ENCODE measurements at places on chromosomes 11 and 22.

- peak; percentile 73 for DNase-seq
Observed at GRCh38 chr11:10021563-10021962, 272.5 kb downstream of the SBF2 start.

GRCh38 chr11:65471447-65471891, 27.4 kb upstream of the MALAT1 start:
- DNase-seq, result peak; percentile 84

DNA sequence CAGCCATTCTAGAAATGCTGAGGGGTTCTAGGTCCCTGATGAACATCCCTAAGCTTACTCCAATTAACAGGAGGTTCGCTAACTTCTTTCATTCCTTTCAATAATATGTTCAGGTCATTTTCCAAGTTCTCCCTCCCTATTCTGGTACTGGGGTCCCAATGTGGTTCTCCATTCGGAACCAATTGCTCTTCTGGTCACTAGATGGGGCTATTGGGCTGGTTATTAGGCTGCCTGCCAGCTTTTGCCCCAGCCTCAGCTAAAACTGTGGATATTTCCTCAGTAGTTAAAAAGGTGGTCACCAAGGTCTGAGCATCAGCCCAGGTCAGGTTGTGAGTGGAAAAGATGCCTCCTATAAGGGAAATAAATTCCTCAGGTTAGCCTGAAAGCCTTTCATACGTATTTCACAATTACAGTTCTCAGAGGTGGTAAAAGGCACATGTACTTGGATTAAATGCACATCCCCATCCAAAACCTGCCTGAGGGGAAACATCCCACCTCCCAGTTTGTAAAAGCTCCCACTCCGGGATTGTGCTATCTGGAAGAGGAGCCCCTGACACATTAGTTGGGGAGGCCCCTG, 161.1 kb upstream of the CCDC179 start:
- peak; percentile 61 for DNase-seq

- no peak for DNase-seq
Observed at GRCh38 chr11:20227631-20228030, 67.4 kb upstream of the DBX1 start.

DNA sequence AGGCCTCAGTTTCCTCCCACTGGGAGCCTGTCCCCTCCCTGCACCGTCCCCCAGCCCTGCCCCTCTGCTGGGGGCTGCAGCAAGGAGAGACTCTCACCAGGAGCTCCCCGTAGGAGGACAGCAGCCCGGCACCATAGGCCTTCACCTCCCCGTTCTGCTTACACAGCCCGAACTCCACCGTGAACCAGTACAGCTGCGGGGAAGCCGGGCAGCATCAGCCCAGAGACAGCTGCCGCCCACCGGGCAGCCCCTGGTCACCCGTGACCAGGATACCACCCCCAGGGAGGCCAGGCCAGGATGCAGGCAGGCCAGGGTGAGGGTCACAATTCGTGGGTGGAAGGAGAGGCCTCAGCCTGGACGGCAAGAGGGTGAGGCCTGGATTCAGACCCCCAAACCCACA, 4.6 kb upstream of the INS start:
- DNase-seq, result no peak

- DNase-seq, result no peak
Observed at GRCh38 chr11:20155683-20156279, 4.5 kb downstream of the DBX1 start.

DNA sequence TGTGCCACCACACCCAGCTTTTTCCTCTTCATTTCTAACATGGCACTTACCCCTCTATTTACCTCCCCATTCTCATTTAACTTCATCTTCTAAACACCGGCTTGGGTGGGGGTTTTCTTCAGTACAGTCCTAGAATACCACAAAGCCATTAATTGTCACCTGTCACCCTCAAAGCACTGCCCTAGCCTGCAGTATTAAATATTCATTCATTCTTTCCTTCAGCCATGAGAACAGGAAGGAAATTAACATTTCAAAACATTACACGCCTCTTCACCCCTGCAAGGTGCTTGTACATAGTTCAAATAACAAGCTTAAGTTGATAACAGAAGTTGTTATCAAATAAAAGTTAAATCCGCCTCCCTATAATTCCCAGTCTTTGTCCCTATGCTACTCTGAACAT, 10.7 kb upstream of the VPS37C start:
- no peak for DNase-seq

- peak; percentile 72 for DNase-seq
Observed at GRCh38 chr11:45383224-45383623, 97.1 kb upstream of the SYT13 start.

- no peak for DNase-seq
Observed at GRCh38 chr22:43905681-43906080, 13.9 kb upstream of the PNPLA5 start.

DNA sequence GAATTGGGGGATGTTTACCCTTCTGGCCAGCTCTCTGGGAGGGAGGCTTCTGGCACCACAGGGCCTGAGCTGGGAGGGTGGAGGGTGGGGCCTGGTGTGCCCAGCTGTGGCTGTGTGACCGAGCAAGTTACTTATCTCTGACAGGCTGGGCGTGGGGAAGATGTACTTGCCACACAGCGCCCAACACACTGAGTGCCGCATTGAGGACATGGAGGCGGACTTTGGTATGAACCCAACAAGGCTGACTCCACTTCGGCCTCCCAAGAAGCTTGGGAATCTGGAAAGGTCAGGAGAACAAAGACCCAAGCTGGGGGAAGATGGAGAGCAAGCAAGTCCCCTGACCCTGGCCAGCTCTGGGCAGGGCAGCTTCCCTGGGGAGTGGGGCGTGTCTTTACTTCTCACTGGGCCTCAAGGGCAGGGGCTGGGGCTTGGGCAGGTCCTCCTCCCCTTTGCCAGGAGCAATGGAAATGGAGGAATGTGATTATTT, 2.4 kb upstream of the MGAT3 start:
- DNase-seq, result peak; percentile 97

DNA sequence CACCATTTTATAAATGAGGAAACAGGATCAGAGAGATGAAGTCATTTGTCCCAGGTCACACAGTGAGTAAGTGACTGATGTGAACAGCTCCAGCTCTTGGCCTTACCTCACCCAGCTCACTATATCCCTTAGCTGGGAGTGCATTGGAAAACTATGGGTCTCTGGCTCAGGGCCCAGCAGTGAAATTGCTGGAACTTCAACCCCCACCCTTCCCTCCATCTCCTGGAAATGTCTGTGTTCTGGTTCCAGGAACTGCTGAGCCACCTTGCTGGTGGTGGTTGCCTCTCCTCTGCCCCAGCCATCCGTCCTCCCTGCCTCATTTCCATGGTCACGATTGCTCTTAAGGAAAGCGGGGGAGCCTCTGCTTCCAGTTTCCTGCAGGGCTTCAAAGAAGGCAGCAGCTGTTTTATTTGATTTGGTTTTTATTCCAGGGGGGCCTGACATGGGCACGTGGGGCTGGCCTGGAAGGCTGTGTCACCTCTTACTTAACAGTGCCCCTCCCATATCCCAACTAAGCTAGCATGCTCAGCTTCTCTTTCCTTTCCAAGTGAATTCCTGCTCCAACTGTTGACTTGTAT, 46.2 kb upstream of the CSTF3 start:
- DNase-seq, result no peak

DNA sequence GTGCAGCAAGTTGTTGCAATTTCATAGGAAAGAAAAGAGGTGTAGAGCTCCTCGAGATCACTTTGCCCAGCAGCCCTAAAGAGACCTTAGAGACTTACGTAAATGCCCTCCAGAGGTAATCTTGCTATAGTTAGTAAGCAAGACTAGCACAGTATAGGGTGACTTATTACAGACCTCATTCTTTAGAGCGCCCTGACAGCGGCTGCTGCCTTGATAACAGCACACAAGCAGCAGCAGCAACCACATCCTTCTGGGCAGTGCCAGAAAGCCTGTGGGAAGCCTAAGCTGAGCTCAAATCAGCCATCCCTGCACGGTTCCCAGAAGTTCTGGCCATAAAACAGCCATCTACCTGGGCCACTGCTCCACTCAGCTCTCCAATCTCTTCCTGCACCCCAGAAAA, 22.6 kb upstream of the OR56B1 start:
- DNase-seq, result peak; percentile 90

DNA sequence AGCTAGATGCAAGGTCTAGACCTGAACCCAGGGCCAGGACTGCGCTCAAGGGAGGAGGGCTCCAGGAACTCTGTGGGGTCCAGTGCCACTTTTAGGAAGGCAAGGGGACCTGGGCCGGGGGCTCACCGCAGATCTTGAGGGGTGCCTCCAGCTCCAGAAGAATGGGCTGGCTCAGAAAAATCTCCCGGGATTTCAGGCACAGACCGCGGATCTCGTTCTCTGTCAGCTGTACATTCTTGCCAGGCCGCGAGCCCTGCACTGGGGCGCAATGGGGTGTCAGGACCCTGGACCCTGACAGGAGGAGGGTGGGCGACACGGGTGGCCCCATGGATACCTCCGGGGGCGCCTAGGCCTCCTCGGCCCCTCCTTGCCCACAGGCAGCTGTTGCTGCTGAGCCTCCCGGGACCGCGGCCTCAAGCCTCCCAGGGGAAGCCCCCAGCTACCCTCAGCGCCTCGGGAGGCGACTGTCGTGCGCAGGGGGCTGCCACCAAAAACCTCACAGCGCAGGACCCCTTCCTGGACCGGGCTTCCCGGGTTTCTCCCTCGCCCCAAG, 640 bp downstream of the PPP1CA start:
- DNase-seq, result no peak

- no peak for DNase-seq
Observed at GRCh38 chr11:90822996-90823395, 600.1 kb upstream of the CHORDC1 start.

DNA sequence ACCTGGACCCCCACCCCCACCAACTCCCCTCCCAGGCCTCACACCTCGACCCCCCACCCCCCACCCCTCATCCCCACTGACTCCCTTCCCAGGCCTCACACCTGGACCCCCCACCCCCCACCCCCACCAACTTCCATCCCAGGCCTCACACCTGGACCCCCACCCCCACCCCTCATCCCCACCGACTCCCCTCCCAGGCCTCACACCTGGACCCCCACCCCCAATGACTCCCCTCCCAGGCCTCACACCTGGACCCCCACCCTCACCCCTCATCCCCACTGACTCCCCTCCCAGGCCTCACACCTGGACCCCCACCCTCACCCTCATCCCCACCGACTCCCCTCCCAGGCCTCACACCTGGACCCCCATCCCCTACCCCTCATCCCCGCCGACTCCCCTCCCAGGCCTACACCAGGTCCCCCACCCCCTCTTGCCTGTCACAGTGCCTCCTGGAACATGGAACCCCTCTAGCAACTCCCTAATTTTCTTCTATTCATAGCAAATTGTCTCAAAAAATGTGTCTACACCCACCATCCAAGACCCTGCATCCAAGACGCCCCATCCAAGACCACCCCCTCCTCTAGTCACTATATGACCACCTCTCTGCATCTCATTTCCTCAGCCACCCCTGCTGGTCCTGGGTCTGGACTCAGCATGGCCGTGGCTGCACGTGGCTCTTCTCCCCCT, 36.9 kb upstream of the BRSK2 start:
- DNase-seq, result no peak

GRCh38 chr22:50305923-50306566, 1.4 kb downstream of the PLXNB2 start:
- DNase-seq, result peak; percentile 46

DNA sequence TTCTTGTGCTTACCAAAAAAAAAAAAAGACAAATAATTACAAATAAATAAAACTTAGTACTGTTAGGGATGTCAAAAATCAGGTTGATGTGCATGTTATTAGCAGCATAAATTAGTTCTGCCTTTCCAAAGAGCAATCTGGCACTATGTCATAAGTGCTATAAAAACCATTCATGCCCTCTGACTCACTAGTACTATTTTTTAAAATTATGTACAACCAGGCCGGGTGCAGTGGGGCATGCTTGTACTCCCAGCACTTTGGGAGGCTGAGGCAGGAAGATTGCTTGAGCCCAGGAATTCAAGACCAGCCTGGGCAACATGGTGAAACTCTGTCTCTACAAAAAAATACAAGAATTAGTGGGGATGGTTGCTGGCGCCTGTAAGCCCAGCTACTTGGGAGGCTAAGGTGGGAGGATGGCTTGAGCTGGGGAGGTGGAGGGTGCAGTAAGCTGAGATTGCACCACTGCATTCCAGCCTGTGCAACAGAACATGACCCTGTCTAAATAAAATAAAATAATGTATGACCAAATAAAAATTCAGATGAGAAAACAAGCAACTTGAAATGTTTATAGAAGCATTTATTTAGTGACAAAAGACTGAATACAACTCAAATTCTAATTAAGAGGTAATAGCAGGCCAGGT, 25.3 kb downstream of the UEVLD start:
- DNase-seq, result no peak

- DNase-seq, result no peak
Observed at GRCh38 chr11:117062498-117062897, 35.7 kb downstream of the SIK3 start.

DNA sequence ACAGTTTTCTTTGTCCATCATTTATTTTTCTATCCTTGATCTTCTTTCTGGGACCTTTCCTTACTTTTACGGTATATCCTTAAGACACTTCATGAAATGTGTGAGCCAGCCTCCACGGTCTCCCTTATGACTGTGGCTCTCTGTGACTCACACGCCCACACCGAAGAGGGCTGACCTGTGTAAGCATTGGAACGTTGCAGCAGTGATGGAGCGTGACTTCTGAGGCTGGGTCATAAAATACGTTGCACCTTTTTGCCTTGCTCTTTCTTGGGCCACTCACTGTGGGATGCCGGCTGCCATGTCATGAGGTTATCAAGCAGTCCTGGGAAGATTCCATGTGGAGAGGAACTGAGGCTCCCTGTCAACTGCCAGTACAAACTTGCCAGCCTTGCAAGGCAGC, 96.3 kb upstream of the RAB1B start:
- DNase-seq, result no peak

- DNase-seq, result no peak
Observed at GRCh38 chr22:23835484-23836144, 3.2 kb downstream of the DERL3 start.

- no peak for DNase-seq
Observed at GRCh38 chr11:117337076-117337475, 9.4 kb downstream of the CEP164 start.

DNA sequence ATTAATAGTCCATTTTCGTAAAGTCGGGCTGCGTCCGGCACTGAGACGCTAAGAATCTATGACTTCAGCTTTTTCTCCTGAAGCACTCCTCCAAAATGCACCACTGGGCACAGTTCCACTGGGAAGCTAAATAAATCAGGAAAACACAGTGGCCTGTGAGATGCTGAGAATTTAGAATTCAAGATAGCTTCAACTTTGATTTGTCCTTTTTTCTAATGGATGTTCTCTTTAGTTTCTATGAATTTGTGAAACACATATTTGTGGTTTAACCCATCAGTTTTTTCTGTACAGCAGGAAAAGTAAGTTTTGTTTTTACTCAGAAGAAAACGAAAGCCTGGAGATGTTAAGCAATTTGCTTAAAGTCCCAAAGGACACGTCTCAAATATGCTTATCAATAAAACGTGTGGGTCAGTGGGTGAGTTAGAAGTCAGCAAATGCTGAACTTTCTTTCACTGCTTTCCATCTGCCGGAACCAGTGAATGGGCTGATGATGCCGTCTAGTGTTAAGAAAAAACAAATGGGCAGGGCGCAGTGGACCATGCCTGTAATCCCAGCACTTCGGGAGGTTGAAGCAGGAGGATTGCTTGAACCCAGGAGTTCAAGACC, 40.7 kb upstream of the CLMP start:
- DNase-seq, result no peak
